WTC11 (cell line): ENCODE measurements at places on chromosomes 5 and 9. TPM values are rescaled to one million over a fixed set of nuclear protein-coding genes. Genes with fewer than 3 reads are reported as not detected.

GRCh38 chr5:72166070-72166979 is 59.0 kb downstream of the MAP1B start:
- DNase-seq, result peak; percentile 33
- peak overlapping the region; percentile 45 for H3K4me3 ChIP-seq
- peak overlapping the region; percentile 93 for H3K27ac ChIP-seq
- H3K27me3 ChIP-seq, result no peaks in the 10 kb centered on the region

BNC2 gene
- total RNA-seq, result 28.1 to 33.3 TPM (median 29.3 TPM) in 3 replicates

- H3K36me3 ChIP-seq, result no peaks in the 10 kb centered on the region
- no peaks in the 10 kb centered on the region; the same call in 1 of the 2 replicates for H3K27me3 ChIP-seq
- H3K27ac ChIP-seq, result no peak overlapping the region
- no peak for DNase-seq
- H3K4me1 ChIP-seq, result peaks cover 44% of the 10 kb centered on the region
Measured at GRCh38 chr9:109771796-109772531, 8.0 kb upstream of the PALM2AKAP2 start.

TESK1 gene
- 18.9 to 20.4 TPM (median 19.3 TPM) in 3 replicates for total RNA-seq

GRCh38 chr9:133120501-133121197 is 391 bp downstream of the RALGDS start:
- H3K36me3 ChIP-seq, result no peaks in the 10 kb centered on the region
- DNase-seq, result no peak
- peaks cover 58% of the 10 kb centered on the region for H3K27me3 ChIP-seq
- peaks cover 12% of the 10 kb centered on the region for H3K4me1 ChIP-seq
- H3K4me3 ChIP-seq, result peak overlapping the region; percentile 75

WDR36 gene
- total RNA-seq, result 34.1 to 37.5 TPM (median 34.4 TPM) in 3 replicates

CA9 gene
- 1.0 to 2.1 TPM (median 1.4 TPM) in 3 replicates for total RNA-seq

GRCh38 chr5:91266184-91266705 is 116.9 kb downstream of the ARRDC3 start:
- H3K4me3 ChIP-seq, result no peak overlapping the region
- no peaks in the 10 kb centered on the region for H3K36me3 ChIP-seq
- no peak overlapping the region for H3K27ac ChIP-seq
- peaks cover 8% of the 10 kb centered on the region for H3K4me1 ChIP-seq
- no peaks in the 10 kb centered on the region for H3K27me3 ChIP-seq
- no peak for DNase-seq

- no peaks in the 10 kb centered on the region for H3K27me3 ChIP-seq
- no peak for DNase-seq
- H3K4me3 ChIP-seq, result no peak overlapping the region
Measured at GRCh38 chr9:27336126-27336525, 39.2 kb upstream of the EQTN start.

DNA sequence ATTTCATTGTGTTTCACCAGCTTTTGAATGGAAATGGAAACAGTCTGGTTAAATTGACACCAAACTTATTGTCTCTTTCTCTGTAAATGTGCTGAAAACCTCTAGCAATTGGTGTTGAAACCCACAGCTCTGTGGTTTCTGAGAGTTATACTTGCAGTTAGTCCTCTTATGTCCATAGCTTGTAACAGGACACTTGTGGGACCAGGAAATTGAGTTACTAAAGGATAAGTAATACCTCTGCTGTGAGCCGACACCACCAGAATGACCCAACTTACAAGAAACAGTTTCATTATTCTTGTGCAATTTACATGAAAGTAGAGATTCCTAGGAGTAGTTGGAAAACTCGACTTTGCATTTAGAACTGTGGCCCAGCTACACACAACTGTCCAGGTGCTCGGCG is 191.5 kb downstream of the CFAP90 start:
- H3K4me1 ChIP-seq, result peaks cover 67% of the 10 kb centered on the region
- no peaks in the 10 kb centered on the region for H3K27me3 ChIP-seq
- DNase-seq, result no peak

DNA sequence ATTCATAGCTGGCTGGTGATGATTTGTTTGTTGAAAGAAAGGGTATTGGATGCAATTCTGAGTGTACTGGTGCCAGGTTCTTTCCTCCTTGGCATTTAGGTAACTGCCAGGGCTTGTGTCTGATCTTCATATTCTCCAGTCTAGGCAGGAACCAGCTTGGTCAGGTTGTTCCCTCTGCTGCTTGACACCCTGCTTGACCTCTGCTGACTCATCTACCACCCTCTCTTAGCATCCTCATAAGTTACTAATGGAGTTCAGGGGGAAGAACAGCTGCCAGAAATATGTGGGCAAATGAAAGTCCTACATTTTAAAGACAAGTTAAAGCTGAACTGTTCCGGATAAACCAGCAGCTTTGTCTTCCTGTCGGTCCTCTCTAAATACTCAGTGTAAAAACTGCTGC is 116.1 kb upstream of the TNC start:
- no peak overlapping the region for H3K4me3 ChIP-seq
- no peak for DNase-seq
- peaks cover 19% of the 10 kb centered on the region for H3K27me3 ChIP-seq

BAAT gene
- total RNA-seq, result 0.11 to 0.17 TPM (median 0.14 TPM) in 3 replicates

DNA sequence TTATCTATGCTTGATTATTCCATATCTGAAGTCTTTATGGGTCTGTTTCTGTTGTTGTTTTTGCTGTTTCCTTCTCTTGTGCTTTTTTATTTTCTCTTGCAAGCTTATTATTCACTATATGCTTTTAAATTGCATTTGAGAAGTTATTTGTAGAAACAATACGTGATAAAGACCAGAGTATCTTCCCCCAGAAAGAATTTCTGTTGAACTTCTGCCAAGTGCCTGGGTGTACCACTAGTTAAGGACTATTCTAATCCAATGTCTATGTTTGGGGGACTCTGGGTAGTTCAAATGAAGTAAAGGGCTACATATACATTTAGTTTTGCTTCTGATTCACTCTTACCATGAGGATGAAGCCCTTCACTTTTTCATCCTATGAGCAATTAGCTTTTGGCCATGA is 54.3 kb downstream of the SLF1 start:
- no peaks in the 10 kb centered on the region for H3K4me1 ChIP-seq
- H3K27ac ChIP-seq, result no peak overlapping the region
- H3K4me3 ChIP-seq, result no peak overlapping the region
- no peak for DNase-seq
- H3K36me3 ChIP-seq, result peaks cover 6% of the 10 kb centered on the region; the same call in 1 of the 2 replicates
- no peaks in the 10 kb centered on the region for H3K27me3 ChIP-seq

SLC36A2 gene
- total RNA-seq, result not detected in 3 replicates

- no peaks in the 10 kb centered on the region for H3K36me3 ChIP-seq
- no peak overlapping the region for H3K4me3 ChIP-seq
- no peaks in the 10 kb centered on the region for H3K4me1 ChIP-seq
- H3K27me3 ChIP-seq, result no peaks in the 10 kb centered on the region; the same call in 1 of the 2 replicates
Measured at GRCh38 chr5:174259696-174260420, 214.4 kb downstream of the NSG2 start.

BBLN gene
- 77.1 to 86.9 TPM (median 86.6 TPM) in 3 replicates for total RNA-seq

SOX30 gene
- total RNA-seq, result 0.41 to 0.55 TPM (median 0.46 TPM) in 3 replicates

DNA sequence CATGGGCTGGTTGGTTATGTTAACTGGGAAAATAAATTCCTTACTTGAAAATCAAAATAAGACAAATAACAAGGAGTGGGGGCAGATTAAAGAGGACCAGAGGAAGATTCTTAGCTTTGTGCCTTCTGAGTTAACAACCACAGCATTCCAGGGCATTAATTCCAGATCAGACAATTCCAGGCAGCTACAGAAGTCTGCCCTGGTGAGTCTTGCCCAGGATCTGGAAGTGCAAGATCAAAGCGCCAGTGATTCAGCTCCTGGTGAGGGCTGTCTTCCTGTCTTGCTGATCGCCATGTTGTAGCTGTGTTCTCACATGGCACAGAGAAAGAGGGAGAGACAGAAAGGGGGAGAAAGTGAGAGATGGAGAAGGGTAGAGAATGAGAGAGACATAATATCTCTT is 65.6 kb downstream of the ANXA2R start:
- no peak overlapping the region for H3K4me3 ChIP-seq
- H3K36me3 ChIP-seq, result peaks cover 10% of the 10 kb centered on the region
- DNase-seq, result no peak
- H3K4me1 ChIP-seq, result no peaks in the 10 kb centered on the region

DNA sequence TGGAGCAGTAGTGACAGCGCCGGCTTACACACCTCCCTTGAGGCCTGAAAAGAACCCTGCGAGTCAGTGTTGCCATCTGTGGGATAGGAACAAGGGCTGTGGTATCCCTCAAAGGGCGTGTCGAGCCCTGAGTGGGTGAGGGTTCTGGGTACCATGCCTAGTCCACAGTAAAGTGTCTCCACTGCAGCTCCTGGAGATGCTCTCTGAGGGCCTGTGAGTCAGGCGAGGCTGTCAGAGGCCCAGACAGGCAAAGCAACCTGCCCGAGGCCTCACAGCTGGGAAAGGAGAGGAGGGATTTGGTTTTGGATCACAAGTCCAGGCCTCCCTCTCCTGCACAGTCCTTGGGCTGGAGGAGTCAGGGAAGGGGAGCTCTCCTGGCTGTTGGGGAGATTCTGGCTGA is 6.1 kb downstream of the PRRX2 start:
- DNase-seq, result no peak
- H3K36me3 ChIP-seq, result no peaks in the 10 kb centered on the region
- H3K4me1 ChIP-seq, result peaks cover 14% of the 10 kb centered on the region
- no peak overlapping the region for H3K4me3 ChIP-seq

FLT4 gene
- total RNA-seq, result 11.0 to 12.7 TPM (median 12.4 TPM) in 3 replicates

GRCh38 chr9:14547245-14548060 is 145.8 kb downstream of the ZDHHC21 start:
- H3K27ac ChIP-seq, result peak overlapping the region; percentile 100
- 0 out of 2 replicates have a peak overlapping the region, but pooled peaks have one; percentile 10 for H3K4me3 ChIP-seq
- H3K4me1 ChIP-seq, result peaks cover 56% of the 10 kb centered on the region
- H3K27me3 ChIP-seq, result no peaks in the 10 kb centered on the region

DNA sequence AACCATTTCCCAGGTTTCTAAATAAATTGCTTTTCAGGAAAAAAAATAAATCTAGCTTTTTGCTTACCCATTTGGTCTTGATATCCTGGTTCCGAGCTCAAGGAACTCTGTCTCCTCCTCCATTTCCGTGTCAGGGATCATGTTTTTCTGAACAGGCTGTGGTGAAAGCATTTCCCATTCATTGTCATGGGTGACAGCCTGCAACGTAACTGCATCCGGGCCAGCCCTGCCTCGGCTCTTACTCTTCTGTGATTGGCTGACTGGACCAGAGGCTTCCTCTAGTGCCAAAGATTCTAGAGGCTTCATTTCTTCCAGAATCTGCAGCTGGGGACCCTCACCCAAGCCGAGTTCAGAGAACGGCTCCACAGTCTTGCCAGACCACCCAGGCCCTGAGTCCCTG is 61.0 kb upstream of the PCA3 start:
- H3K4me1 ChIP-seq, result peaks cover 11% of the 10 kb centered on the region
- H3K27ac ChIP-seq, result peak overlapping the region; percentile 26; the same call in 1 of the 2 replicates
- H3K27me3 ChIP-seq, result no peaks in the 10 kb centered on the region
- DNase-seq, result no peak

- no peaks in the 10 kb centered on the region for H3K36me3 ChIP-seq
- H3K27ac ChIP-seq, result no peak overlapping the region
Measured at GRCh38 chr5:152246401-152246800, 158.7 kb downstream of the NMUR2 start.

DNA sequence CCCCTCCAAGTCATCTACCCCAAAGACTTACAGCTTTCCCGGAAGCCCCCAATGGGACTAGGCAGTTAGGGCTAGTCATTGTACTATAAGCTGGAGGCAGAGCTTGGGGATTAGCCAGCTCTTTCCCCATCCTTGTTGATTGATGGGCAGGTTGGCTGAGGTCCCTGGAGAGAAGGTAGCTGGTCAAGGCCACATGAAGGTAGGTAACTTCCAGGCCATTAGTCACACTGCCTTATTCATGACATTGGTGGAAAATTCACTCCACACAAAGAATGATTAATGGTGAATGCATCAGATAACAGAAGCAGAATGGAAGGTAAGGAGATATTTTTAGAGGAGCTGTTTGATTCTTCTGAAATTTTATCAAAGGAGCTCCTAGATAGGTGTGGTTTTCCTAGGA is 49.5 kb upstream of the TGFBR1 start:
- no peak overlapping the region for H3K27ac ChIP-seq
- no peak overlapping the region for H3K4me3 ChIP-seq
- no peak for DNase-seq
- H3K4me1 ChIP-seq, result no peaks in the 10 kb centered on the region
- H3K36me3 ChIP-seq, result no peaks in the 10 kb centered on the region

IFNA13 gene
- total RNA-seq, result not detected in 3 replicates

DNA sequence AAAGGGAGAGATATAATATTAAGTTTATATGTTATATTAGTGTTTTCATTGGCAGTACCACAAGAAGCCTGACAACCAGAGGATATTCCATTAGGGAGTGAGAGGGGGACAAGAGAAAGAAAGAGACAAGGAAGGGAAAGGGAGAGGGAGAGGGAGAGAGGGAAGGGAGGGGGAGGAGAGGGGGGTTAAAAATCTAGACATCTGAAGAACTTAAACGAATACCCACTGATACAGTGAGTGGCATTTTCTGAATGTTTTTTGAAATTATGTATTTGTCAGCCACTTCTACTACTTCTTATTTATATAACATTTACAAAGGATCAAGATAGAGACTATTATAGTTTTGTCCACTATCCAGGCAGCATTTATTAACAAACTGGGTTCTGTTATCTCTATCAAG is 11.6 kb upstream of the CEP120 start:
- H3K4me3 ChIP-seq, result no peak overlapping the region
- peaks cover 6% of the 10 kb centered on the region; the same call in 1 of the 2 replicates for H3K27me3 ChIP-seq
- DNase-seq, result no peak
- H3K4me1 ChIP-seq, result peaks cover 12% of the 10 kb centered on the region

DNA sequence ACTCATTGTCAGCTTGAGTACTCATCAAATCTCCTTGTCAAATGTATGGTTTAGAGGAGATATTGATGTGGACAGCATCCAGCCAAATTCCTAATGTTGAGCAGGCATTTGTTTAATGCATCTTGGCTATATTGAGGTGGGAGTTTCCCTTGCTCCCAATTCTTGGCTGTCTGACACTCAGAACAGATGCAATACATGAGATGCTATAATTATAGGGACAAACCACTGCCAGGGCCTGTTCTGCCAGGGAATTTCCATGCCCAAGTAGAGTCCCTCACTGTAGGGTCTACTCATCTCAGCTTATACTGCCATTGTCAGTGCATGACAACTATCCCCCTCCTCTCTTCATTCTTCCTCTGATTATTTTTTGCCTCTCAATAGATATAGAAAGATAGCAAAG is 392.0 kb upstream of the KCNN2 start:
- no peak overlapping the region for H3K27ac ChIP-seq
- no peak for DNase-seq
- H3K36me3 ChIP-seq, result no peaks in the 10 kb centered on the region
- peaks cover 2% of the 10 kb centered on the region for H3K4me1 ChIP-seq
- H3K27me3 ChIP-seq, result no peaks in the 10 kb centered on the region

DNA sequence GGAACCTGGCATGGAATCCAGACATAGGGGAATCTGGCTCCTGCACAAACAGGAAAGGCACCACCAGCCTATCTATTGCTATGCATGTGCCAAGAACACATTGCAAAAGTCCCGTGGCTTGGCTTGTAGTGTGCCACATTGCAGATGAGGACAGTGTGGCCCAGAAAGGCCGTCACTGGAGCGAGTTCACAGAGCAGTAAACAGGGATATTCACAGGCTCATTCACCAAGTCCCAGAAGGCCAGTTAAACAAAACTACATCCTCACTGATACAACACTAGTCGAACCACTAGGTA is 39.6 kb upstream of the TRIM32 start:
- no peaks in the 10 kb centered on the region for H3K4me1 ChIP-seq
- no peak overlapping the region for H3K4me3 ChIP-seq

GRCh38 chr5:34684281-34684979 is 28.3 kb downstream of the RAI14 start:
- no peak for DNase-seq
- H3K27ac ChIP-seq, result peak overlapping the region; percentile 94
- H3K4me1 ChIP-seq, result peaks cover 79% of the 10 kb centered on the region
- peaks cover 24% of the 10 kb centered on the region for H3K36me3 ChIP-seq

GRCh38 chr5:110179321-110179720 is 489.6 kb downstream of the MAN2A1 start:
- H3K27me3 ChIP-seq, result no peaks in the 10 kb centered on the region
- H3K36me3 ChIP-seq, result no peaks in the 10 kb centered on the region
- H3K4me1 ChIP-seq, result peaks cover 6% of the 10 kb centered on the region

FYB1 gene
- total RNA-seq, result 0.27 to 0.71 TPM (median 0.52 TPM) in 3 replicates
